Skeletal muscle tissue (tissue), 5 donors: ENCODE measurements at places on chromosomes 1 and 21. TPM values are rescaled to one million over a fixed set of nuclear protein-coding genes. Genes with fewer than 3 reads are reported as not detected.

LCE1A gene
- not detected for total RNA-seq

LCE3E gene
- total RNA-seq: not detected

MAP3K21 gene
- 0.52 TPM for total RNA-seq

RASAL2 gene
- total RNA-seq: 8.4 TPM

UBL4B gene
- total RNA-seq: not detected
